Bronchial epithelial cell (primary cell): ENCODE measurements at places on chromosomes 1 and 21. TPM values are rescaled to one million over a fixed set of nuclear protein-coding genes. Genes with fewer than 3 reads are reported as not detected.

The OLIG1 gene
- total RNA-seq = not detected in 2 replicates

The IVL gene
- 1.6 and 14.6 TPM in 2 replicates for total RNA-seq

The SIPA1L2 gene
- 16.6 and 35.7 TPM in 2 replicates for total RNA-seq

The RGS8 gene
- under 0.01 TPM in 1 of 2 replicates, not detected in the other for total RNA-seq

The FMO5 gene
- total RNA-seq = 0.51 TPM in 1 of 2 replicates, not detected in the other

The KCNA3 gene
- total RNA-seq = not detected in 2 replicates

The TMCO4 gene
- total RNA-seq = 2.6 and 5.9 TPM in 2 replicates

The DFFA gene
- total RNA-seq = 46.7 and 55.5 TPM in 2 replicates

DNA sequence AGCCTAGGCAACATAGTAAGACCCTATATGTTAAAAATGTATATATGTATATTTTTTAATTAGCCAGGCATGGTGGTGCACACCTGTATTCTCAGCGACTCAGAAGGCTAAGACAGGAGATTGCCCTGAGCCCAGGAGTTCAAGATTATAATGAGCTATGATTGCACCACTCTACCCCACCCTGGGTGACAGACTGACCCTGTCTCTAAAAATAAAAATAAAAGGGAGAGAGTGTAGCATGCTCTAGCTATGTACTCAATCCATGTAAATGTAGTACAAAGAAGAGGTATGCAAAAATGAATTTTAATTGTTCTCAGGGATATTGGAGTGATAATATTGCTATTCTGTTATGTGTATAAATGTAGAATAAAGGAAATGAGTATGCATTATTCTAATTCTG lies 52.9 kb upstream of the DARS2 start:
- no peak for DNase-seq

GRCh38 chr1:32652244-32652962 lies 1.4 kb downstream of the RBBP4 start:
- DNase-seq = no peak

DNA sequence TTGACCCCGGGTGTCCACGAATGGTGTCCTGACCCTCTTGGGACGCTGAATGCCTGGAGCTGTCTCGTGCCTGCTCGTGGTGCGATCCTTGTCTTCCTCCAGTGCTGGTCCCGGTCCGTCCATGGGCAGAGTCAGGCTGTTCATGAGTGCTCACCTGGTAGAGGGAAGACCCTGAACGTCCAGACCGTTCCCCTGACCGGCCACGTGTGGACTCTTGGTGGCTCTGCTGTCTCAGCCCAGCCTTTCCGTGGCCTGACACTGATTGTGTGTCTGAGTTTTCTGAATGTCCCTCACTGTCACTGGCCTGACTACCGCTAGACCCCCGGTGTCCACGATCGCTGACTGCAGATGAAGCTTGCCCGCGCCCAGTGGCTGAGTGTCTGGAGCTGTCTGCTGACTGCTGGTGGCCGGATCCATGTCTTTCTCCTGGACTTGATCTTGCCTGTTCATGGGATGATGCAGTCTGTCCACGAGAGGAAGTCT lies 11.7 kb downstream of the FLG start:
- no peak for DNase-seq

DNA sequence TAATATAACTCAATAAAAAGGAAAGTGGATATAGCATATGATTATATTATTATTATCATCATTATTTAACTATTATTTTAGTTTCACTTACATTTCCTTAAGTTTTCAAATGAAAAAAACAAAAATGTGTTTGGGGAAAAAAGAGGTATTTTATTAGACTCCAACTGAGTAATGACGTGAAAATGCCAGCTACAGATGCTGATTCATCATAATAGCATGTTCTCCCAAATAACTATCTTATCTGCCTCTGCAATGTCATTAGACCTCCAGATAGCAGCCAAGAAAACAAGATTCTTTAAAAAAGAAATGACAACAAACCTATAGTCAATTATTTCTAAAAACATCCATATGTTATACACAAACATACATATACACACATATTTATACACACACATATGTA lies 1071.9 kb upstream of the TMPRSS15 start:
- DNase-seq = no peak

GRCh38 chr1:44932151-44932550 lies 54.2 kb downstream of the EIF2B3 start:
- DNase-seq = peak; percentile 57

GRCh38 chr1:11116318-11116717 lies 16.6 kb upstream of the EXOSC10 start:
- no peak for DNase-seq

DNA sequence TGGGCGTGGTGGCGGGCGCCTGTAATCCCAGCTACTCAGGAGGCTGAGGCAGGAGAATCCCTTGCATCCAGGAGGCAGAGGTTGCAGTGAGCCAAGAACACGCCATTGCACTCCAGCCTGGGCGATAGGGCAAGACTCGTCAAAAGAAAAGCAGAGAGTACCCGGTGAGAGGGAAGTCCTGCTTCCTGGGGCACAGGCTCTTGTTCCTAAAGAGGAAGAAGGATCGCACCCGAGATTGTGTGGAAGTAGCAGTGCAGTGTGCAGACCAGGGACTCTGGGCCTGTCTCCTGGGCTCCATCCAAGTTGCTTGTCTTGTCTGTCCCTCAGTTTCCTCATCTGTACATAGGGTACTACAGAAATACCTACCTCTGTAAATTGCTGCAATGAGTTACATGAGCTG lies 29.6 kb downstream of the NBPF3 start:
- no peak for DNase-seq

- DNase-seq = no peak
Observed at GRCh38 chr1:235892202-235892601, 25.5 kb upstream of the LYST start.

DNA sequence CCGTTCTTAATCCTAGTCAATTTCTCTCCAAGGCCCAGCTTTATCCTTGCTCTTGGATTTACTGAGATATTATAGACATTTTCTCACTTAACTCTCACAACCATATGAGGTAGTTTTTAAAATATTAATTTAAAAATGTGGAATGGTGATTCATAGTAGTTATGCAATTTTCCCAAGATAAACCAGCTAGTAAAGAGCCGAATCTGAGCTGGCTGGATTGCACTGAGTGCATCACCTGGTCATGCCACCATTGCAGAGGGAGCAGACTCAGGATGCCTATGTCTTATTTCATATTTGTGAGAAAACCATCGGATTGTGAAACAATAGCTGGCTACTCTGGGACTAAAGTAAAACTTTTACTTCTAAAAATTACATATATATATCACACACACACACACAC lies 494.0 kb downstream of the KCNT2 start:
- peak; percentile 67 for DNase-seq

- DNase-seq = no peak
Observed at GRCh38 chr1:41833519-41834000, 85.2 kb downstream of the HIVEP3 start.

DNA sequence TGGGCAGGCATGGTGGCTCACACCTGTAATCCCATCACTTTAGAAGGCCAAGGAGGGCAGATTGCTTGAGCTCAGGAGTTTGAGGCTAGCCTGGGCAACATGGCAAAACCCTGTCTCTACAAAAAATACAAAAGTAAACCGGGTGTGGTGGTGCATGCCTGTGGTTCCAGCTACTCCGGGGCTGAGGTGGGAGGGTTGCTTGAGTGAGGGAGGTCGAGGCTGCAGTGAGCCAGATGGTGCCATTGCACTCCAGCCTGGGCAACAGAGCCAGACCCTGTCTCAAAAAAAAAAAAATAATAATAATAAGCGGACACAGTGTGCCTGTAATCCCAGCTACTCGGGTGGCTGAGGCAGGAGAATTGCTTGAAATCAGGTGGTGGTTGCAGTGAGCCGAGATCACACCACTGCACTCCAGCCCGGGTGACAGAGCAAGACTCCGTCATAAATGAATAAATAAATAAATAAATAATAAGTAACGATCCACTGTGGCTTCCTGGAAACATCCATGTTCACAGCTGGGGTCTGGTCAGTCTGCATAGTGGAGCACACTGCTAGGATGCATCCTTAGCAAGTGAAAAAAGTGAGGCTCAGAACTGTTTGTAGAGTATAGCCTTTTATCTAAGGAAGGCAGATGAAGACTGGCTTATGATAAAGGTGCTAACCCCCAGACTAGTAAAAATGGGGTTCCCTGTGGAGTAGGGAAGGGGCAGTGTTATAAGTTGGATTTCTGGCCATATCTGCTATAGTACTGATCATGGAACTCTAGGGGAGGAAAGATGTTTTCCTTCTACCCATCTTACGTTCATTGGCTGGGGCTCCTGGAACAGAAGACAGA lies 15.7 kb downstream of the PKNOX1 start:
- no peak for DNase-seq
